ENCODE measurements at places on chromosomes 16 and 17.
A peak's percentile ranks its signal among the peaks of the same experiment; 100 is the strongest.

- no peak for DNase-seq
Measured at GRCh38 chr16:74480150-74481029, 59.1 kb upstream of the CLEC18B start.

- no peak for DNase-seq
Measured at GRCh38 chr17:31915456-31916100, 14.1 kb upstream of the UTP6 start.

DNA sequence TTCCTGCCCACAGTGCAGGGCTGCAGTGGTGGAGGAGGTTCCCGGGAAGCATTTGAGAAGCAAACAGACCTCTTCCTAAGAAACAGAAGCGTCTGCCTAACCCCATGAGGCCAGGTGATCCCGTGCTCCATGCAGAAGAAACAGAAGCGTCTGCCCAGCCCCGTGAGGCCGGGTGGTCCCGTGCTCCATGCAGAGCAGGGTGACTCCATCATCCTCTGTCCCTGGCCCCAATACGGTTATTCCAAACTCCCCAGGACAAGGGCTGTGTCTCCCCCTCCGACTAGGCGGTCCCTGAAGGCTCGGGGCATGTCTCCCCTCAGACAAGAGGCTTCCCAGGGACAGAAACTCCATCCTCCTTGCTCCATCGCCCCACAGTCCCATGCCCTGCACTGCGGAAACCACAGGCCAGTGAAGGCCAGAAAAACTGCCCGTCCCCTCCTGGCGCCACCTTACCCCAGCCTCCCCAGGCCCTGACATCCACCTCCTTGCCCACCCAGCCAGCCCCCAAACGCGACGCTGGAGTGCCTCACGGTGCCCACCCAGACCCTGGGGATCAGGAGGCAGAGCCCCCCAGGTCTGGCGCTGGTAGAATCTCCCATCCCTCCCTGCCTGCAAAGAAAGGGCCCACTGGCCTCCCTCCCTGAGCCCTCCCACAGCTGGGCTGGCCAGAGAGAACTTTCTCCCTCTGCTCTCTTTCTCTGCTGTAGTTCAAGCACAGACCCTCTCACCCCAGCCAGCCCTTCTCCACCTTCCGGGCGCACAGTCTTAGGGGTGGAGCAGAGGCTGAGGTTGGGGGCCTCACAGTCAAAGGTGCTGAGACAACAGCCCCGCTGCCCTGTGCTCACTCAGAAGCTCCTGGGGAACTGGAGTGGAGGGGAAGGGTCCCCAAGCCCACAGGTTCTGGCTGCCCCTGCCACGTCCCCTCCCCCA, 30.6 kb upstream of the KRT17 start:
- DNase-seq, result peak; percentile 52

DNA sequence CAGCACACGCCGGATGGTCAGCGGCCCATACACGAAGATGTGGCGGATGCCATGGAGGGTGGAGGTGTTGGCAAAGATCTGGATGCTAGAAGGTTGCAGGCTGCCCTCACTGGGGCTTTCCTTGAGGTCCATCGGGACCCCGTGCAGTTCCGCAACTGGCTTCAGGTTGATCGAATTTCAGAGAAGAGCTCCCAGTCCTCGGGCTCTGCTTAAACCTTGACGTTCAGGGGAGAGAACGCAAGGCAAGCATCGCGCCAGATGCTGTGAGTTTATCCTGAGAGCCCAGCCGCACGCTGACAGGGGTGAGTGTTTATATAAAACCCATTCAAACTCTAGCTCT, 98.7 kb upstream of the CCL2 start:
- DNase-seq, result peak; percentile 49

- DNase-seq, result peak; percentile 20
Measured at GRCh38 chr17:12993631-12994030, 24.2 kb downstream of the ELAC2 start.

DNA sequence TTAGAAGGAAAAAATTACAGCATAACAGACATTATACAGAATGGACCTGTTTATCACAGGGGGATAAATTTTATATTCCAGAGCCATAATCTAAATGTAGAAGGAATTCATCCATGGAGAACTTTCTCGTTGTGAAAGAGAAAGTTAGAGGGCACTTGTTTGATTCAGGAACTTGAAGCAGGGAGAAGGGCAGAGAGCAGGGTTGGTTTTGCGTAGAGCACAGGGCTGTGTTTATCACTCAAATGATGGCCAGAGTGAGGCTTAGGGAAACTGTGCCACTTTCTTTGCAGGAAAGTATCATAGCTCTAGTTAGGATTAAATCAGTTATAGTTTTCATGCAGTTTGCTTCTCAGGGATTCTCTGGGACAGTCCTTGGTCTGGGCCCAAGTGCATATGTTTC, 29.1 kb upstream of the MED13 start:
- no peak for DNase-seq

DNA sequence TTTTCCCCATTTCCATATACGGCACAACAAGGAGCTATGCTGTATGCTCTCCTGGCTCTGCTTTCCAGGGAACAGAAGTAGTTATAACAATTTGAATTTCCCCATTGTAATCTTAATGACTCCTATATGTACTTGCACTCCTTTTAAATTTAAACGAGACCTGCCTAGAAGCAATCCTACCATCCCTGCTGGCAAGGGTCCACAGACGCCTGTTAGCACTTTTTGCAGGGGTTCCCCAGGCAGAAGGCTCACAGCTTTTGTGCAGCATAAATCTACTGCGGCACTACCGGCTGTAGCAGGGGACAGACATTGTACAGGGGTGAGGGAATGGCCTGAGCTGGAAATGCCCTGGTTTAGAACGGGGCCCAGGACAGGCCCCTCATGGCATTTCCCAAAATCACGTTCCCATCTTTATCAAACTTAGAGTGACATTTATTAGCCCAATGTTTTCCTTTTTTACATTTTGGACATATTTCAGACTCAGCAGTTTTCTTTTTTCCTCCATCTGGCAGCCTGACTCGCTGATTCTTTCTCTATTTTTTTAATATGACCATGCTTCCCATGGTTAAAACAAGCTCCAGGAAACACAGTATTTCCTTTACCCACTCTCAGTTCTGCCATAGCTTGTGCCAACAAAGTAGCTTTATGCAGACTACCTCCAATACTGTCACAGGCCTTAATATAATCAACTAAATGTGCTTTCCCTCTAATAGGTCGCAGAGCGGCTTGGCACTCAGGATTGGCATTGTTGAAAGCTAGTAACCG, 35.4 kb upstream of the USP22 start:
- no peak for DNase-seq

- peak; percentile 68 for DNase-seq
Measured at GRCh38 chr17:77319211-77320043, 178.7 kb downstream of the SEC14L1 start.

DNA sequence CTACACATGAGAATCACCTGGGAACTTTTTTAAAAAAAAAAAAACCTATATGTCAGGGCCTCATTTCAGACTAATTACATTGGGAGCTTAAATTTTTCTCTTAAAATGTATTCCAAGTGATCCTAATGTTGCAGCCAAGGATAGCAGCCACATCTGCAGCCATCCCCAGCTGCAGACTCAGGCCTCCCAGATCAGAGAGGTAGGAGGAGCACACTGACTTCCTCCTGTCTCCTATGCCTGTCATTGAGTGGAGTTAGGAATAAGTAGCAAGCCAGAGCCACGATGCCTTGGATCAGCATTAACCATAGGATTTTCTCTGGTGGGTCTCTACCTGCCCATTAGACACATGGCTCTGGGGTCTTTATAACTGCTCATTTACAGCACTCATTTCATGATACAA, 463.5 kb downstream of the HS3ST4 start:
- no peak for DNase-seq

DNA sequence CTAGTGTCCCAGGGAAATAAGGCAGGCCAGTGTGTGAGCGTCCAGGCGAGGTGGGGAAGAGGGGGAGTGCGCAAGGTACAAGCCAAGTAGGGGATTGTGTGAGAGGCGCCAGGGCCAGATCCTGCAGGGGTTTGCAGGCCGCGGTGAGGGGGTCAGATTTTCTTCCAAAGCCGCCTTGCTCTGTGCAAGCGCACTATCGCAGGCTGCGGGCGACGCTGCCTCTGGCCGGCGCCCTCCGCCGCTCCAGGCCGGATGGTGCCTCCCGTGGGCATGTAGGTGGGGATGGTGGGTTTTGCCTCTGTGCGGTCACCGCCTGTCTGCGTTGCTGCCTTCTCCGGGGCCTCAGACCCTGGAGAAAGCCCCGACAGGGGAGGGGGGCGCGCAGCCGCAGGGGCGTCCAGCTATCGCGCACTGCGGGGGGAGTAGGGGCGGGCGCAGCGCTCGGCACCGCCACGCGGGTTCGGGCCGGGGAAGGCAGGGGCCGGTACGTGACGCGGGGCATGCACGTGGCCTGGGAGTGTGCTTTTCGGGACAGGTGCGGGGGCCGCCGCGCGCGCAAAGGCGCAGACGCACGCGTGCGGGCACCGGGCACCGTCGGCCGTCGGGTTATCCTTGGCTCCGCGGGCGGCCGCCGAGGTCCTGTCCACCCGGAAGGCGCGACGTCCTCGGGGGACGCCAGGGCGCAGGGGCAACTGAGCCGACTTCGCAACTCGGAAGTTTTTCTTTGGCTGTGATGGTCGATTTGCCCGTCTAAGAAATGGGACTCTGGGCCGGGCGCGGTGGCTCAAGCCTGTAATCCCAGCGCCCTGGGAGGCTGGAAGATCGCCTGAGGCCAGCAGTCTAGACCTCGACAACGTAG, 1.1 kb upstream of the HAPSTR1 start:
- DNase-seq, result peak; percentile 81

DNA sequence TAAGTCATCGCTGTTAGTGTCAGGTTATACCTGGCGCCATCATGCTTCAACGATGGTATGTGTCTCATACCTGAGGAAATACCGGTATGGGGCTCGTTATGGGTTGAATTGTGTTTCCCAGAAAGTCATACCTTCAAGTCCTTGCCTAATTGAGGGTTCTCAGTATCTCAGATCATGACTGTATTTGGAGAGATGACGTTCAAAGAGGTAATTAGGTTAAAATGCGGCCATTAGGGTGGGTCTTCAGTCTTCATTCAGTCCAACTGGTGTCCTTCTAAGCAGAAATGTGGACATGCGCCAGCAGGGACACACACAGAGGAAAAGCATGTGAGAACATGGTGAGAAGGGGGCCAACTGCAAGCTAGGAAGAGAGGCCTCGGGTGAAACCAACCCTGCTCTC, 37.5 kb upstream of the XYLT1 start:
- no peak for DNase-seq

DNA sequence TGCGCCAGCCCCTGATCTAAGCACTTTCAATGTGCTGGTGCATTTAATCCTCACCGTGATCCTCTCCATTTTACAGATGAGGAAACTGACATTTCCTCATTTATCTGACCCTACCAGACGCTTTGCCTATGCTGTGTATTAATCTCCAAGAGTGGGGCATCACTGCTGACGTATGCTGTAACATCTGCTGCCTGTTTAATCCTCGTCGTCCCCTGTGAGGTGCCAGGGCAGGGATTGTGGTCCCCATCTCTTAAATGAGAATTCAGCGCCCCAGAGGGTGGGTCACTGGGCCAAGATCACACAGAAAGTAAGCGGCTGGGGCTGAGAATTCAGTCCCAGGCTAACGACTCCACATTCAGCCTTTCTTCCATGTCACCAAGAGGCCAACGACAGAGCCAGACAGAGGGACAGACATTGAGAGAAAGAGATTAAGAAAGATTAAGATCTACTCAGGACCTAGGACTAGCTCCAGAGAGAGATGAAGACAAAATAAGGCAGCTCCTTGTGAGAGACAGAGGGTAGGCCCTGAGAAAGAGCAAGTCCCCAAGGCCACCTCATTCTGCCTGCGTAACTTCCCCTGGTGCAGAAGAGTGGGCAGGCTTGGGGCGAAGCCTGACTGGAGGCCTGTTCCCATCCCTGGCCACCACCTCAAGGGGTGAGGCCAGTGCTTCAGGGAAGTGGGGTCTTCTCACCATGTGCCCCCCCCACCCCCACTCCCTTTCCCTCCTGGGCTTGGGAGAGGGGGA, 13.5 kb downstream of the CACNA1G start:
- no peak for DNase-seq

- DNase-seq, result no peak
Measured at GRCh38 chr16:87486713-87487247, 6.0 kb downstream of the ZCCHC14 start.

- DNase-seq, result peak; percentile 61
Measured at GRCh38 chr16:31016018-31016417, 5.6 kb upstream of the STX1B start.

- no peak for DNase-seq
Measured at GRCh38 chr16:8083560-8083959, 506.8 kb downstream of the TMEM114 start.

DNA sequence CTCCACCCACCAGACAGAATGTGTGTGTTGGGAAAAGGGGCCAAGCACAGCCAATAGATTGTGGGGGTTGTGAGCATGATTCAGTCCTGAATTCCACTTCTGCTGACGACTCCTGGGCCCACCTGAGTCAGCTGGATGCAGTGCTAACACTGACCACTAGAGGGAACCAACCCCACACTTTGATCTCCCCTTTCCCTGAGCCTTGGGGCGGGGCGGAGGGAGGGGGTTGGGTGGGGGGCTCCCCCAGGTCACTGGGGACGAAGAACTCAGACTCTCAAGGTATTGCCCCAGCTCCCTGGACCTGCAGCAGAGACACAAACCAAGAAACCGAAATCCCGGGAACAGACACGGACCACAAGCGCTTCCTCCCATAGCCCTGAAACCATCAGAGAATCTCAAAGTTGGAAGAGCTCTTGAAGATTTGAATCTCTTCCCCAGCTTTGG, 621 bp upstream of the CSHL1 start:
- DNase-seq, result peak; percentile 89

GRCh38 chr17:52128721-52129120, 29.8 kb downstream of the CA10 start:
- DNase-seq, result no peak

- DNase-seq, result peak; percentile 85
Measured at GRCh38 chr16:85291302-85292148, 179.3 kb upstream of the CIBAR2 start.

DNA sequence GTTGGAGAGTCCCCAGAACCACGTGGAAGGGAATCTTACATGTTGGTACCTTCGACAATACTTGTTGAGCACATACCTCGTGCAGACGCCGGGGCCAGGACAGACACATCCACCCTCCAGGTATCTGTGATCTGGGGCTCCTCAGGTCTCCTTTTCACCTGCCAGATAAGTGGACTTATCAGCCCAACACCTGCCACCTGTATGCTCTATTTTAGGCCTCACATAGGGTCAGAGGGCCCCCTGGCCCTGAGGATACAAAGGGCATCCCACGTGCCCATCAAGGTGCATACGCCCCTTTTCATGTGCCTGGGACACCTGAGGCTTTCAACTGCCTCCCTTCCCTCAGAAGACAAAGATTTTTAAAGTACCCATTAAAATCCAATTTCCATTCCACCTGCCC, 212.7 kb downstream of the MRTFB start:
- peak; percentile 59 for DNase-seq

DNA sequence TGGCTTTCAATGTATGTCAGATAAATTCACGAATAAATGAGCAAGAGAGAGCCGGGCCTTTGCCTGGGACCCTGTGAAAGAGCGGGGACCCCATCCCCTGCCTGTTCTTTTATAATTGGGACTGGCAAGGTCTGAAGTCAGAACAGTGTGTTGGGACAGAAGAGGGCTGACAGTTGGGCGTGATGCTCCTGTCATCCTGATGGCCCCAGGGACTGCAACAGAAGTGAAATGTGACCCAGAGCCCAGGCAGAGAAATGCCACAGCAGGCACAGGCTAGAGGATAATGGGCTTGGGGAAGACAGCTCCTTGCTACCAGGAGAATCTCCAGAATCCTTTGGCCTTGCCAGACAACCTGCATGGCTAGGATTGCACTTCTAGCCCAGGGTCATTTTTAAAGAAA, 37.9 kb downstream of the GSG1L start:
- no peak for DNase-seq

All from H7 (cell line).